ENCODE measurements at places on chromosomes 1 and 21.

GRCh38 chr1:225737161-225737560 lies 40.5 kb upstream of the SRP9 start:
- no peak for DNase-seq

DNA sequence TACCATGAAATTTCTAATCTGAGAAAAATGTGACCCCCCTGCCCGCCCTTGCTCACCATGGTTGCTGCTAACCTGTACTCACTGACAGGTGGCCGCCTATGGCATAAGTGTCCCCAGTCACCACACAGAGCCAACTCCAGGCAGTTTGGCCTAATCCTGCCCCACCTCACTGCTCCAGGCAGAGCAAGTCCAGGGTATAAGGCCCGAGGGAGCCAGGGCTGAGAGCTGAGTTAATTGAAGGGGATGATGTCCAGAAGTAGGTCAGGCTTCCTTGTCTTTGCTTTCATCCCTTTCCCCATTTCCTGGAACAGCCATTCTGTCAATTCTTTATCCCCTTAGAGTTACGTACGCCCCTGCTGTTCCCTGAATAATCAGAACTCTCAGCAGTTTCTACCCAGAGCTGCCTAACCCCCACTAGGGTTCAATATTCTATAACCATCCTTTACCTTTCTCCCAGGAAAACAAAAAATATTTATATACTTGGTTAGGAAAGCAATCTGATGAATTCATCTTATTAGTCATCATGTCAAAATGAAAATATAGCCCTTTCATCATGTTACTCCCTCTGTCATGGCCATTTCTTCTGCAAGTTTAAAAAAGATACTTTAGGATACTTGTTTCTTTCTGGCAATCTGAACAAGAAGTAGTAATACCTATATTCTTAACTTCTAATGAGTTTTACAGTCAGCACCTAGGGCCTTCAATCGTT lies 29.4 kb upstream of the CD101 start:
- DNase-seq, result no peak

DNA sequence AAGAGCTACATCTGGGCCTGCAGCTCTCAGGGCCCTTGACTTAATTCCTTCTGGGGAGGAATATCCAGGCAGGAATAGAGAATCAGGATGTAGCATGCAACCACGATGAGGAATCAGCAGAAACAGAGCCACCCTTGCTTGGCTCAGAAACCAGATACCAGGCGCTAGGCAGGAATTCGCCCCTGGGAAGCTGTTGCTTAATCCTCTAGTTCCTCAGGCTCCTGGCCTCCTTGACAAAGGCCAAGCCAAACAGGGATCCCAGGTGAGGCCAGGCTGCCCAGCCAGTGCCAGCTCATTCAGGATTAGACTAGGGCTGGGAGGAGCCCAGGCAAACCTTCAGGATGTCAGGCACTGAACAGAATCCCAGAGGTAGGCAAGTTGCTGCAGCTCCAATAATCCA lies 48.2 kb upstream of the IRF2BP2 start:
- no peak for DNase-seq

DNA sequence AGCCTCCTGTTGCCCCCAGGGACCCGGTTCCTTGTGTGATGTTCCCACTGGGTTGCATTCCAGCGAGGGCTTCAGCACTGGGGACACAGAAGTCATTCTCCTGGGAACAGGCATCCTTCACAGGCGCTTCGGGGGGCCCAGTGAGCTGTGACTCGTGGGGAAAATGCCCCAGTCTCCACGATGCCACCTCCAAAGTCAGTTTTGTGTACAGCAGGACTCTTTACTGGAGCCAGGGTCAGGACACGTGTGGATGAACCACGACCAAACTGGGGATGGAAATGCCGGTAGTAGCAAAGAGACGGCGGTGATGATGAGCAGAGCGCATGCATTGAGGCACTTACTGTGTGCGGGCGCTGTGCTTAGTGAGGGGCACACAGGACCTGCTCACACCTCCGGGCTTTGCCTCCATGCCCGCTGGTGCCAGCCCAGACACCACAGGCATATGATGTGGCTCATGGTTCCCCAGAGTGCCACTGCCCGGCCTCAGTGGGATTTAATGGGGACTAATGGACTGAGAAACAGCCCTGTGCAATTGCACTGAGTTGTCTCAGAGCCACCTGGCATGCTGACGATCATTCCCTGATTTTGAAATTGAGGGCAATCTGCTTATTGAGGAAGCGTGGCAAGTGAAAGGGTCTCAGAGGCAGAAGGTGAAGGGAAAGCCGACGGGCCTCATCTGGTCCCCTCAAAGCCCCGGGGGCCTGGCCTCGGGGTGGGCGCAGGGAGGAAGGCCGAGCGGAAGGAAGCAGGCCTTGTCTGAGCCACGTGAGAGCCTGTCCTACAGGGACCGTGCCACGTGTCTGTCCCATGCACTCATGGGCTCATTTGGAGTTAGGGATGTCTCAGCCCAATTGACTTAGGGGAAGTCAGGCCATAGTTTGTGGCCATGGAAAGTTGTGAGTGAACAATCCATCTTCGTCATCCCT lies 91.4 kb downstream of the PDE9A start:
- DNase-seq, result no peak

DNA sequence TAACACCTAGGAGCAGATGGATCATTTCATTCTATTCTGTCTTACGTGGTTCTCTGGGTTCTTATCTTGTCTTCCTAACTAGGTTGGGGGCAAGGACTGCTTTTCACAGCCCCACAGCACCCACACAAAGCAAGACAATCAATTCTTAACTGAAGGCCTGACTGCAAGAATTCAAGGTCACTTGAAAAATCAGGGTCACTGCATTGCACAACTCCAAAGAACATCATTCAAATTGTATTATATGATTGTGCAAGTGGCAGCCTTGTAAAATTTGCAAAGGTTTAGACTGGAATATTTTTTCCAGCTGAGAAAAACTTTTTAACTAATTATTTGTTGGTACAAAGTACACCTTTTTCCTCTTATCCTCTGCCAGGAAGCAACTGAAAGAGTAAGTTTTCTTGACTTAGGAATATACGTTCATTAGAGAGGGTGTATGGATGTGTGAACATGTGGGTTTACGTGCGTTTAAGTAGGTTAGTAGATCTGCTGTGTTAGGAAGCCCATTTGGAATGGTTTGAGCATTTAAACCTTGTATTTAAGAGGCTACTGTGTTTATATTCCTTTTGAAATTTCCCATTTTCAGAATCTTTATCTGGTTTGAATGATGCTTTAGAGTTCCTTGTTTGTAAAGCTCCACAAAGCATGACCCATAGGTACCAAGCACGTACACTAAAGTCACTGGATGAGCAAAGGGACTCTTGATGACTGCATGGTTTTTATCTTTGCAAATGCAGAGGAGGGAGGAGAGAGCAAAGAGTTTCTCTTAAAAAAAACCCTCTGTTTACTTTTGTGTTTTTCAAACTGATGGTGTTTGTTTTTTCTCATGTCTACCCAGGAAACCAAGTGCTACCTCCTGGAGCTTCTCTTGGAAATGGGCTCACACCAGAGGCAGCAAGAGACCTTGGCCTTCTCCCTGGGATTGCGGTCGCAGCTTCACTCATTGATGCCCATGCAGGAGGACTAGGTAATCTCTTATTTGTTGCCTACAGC lies 214.9 kb downstream of the FGGY start:
- no peak for DNase-seq

Measured in activated CD4-positive, alpha-beta T cell treated with anti-CD3 and anti-CD28 coated beads for 36 hours (primary cell).